ENCODE measurements at places on chromosomes 7 and 10.

DNA sequence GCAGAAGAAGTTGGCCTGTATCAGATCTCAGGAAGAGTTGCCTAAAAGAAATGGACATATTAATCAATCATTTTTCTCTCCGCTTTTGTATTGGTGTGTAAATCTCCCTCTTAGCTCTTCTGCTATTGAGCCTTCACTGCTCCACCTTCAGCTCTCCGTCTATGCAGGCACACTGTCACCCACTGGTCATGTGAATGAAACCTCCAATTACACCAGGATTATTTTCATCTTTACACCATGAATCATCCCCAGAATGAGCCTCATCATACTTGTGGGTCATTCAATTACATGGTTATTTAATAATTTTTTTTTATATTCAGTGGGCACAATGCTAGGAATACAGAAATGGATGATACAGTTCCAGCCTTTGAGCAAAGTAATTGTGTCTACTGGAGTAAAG is 92.6 kb downstream of the LRRC4 start:
- DNase-seq: no peak

DNA sequence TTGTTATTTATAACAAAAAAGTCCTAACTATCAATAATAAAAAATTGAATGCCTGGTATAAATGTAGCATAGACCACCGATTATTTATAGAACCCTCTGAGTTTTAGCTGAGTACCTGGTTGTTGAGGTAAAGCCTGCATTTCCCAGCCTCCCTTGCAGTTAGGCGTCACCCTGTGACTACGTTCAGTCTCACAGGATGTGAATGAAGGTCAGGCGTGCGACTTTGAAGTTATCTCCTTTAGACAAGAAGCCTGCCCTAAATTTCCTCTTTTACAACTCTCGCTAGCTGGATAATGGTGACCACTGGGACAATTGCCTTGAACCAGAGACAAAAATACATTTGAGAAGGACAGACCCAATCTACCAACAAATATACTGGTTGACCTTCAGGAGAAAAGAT is 67.5 kb upstream of the TES start:
- no peak for DNase-seq

GRCh38 chr10:131689486-131689885 is 211.3 kb upstream of the PPP2R2D start:
- DNase-seq: no peak

GRCh38 chr7:17921857-17922416 is 18.4 kb downstream of the SNX13 start:
- DNase-seq: no peak

- DNase-seq: no peak
These were observed 116.2 kb downstream of the JAZF1 start for GRCh38 chr7:28064437-28064836.

DNA sequence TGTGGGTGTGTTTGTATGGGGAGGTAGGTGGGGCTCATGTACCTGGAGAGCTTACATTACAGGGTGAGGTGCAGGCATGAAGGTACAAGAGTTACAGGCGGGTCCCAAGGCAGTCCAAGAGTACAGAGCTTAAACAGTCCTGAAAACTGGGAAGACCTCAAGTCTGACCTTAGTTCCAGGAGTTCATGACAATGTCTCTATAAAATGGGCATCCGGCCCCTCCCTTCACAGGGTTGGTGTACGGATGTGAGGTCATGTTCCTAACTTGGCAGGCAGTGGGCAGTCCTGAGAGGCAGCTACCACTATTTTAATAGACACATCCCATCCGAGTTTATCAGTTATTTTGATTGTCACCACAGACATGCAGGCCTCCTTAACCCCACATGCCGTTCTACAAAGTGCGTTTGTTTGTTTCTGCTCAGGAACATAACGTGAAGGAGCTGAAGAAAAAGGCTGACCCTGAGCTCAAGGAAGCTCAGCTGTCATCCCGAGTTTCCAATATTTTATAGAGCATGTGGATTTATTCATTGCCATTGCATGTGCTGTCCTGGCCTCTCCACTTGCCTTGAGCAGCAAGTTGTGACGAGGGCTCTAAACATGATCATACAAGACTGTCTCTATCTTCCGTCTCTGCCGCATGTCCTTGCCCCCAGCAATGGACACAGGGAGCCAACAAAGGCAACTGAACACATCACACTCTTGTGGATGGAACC is 647.5 kb upstream of the IGFBP3 start:
- no peak for DNase-seq

GRCh38 chr7:31794851-31795344 is 107.9 kb downstream of the PPP1R17 start:
- DNase-seq: no peak

DNA sequence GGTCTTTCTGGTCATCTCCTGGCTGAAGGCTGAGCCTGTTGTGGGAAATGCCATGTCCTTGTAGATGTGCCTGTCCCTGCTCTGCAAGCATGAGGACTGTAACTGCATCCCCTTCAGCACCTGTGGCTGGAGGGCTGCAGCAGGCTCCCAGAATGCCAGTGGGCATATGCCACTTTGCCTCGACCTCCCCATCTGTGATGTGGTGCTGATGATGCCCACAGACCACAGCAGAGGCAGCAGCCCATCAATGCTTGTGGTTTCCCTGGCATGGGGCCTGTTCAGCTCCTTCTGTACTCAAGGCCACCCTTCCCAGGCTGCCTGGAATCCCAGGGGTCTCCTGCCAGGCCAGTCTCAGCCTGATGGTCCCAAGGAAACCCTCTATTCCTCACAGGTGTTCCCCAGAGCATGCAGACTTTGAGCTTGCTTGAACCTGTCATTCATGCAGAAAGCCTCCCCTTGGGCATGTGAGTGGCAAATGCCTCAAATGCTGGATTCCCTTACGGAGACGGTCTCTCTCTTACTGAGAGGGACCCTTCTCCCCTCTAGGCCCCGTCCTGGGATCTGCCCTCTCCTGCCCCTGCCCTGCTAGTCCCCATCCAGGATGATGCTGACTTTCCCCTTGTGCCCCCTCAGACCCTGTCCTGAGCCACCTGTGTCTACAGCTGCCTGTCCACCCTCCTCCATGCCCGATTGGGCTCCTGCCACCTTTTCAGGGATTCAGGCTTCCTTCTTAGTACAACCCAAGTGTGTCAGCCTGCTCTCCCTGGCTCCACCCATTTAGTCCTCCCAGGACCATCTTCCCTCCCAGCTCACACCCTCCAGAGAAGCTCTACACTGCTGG is 50.9 kb upstream of the ANTXRL start:
- DNase-seq: no peak

DNA sequence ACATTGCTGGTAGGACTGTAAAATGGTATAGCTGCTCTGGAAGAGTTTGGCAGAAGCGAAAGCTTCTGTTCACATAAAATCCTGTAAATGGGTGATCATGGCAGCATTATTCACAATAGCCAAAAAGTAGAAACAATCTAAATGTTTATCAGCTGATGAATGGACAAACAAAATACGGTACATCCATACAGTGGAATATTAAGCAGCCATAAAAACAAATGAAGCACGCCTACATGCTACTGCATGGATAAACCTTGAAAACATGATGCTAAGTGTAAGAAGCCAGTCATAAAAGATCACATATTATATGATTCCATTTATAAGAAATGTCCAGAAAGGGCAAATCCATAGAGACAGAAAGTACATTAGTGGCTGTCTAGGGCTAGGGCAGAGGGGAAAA is 32.7 kb downstream of the KIN start:
- no peak for DNase-seq

DNA sequence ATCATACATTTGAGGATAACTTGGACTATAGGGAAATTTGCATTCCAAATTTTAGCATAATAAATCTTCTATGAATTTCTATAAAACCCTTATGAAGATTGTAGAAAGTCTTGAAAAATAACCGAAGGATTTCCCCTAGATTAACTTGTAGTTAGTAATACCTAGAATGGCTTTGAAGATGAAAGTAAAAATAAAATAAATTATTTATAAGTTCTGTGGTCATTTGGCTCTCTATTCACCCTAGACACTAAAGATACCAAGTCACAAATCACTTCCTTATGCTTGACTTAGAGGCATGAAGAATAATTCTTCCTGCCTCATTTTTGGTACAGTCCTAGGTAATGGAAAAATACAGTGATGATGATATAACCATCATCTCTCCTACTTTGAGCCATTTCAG is 79.3 kb downstream of the CSTF2T start:
- no peak for DNase-seq

DNA sequence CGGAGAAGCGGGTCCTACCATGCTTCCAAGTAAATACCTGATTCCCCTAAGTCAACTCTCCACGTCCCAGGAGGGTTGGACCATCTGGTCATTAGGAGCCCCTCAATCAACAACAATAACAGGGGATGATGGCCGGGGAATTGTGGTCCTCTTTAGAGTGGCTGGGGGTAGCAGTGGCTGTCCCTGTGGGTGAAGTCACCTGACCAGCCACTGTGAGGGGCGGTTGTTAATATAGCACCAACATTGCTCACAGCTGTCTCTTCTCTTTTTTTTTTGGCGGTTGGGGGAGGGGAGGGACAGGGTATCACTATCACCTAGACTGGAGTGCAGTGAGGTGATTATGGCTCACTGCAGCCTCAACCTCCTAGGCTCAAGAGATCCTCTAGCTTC is 67.9 kb downstream of the SPDYE5 start:
- DNase-seq: no peak

DNA sequence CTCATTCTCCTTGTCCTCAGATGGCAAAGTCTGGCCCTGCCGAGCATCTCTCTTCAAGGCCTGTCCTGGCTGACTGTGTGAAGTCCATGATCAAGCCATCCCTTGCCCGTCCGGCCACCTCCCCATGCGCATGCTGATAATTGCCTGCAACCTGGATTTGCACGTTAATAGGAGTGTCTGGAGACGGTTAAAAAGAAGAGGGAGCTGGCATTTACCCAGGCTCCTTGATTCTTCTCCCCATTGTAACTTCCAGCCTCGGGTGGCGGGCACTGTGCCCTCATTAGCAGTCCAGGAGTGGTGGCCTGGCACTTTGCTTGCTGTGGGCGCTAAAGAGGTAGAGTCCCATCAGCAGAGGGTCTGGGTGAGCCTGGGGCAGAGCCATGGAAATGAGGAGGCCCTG is 157.4 kb downstream of the C10orf105 start:
- no peak for DNase-seq

DNA sequence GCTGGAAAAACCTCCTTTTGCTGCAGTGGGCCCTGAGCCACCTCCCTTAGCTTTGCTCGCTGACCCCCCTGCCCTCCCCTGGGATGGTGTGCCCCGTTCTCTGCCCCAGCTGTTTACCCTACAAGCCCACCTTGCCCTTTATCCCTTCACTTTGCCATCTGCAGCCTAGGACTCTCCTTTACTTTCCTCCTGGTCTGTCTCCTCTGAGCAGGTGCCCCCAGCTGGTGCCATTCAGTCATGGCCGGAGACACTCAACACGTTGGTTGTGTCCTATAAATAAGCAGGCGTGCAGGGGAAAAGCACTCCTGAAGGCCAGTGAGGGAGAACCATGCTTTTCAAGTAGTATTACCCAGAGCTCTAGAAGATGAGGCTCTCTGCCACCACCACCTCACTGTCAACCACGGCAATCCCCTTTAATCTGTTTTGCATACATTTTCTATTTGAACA is 6.1 kb downstream of the RASSF4 start:
- DNase-seq: no peak

GRCh38 chr10:123139521-123140163 is 3.9 kb downstream of the HMX3 start:
- no peak for DNase-seq

DNA sequence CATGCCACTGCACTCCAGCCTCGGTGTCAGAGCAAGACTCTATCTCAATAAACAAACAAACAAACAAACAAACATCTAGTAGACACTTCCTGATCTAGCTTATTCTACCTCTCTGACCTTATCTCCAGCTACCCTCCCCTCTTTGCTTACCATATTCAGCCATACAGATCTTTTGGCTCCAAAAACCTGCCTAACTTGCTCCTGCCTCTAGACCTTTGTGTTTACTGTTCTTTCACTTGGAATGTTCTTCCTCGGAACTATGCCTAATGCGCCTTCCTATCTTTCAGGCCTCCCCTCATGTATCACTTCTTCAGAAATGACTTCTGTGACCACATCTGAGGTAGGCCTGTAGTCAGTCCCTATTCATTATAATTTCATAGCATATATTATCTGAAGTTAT is 20.3 kb upstream of the WNT8B start:
- no peak for DNase-seq

DNA sequence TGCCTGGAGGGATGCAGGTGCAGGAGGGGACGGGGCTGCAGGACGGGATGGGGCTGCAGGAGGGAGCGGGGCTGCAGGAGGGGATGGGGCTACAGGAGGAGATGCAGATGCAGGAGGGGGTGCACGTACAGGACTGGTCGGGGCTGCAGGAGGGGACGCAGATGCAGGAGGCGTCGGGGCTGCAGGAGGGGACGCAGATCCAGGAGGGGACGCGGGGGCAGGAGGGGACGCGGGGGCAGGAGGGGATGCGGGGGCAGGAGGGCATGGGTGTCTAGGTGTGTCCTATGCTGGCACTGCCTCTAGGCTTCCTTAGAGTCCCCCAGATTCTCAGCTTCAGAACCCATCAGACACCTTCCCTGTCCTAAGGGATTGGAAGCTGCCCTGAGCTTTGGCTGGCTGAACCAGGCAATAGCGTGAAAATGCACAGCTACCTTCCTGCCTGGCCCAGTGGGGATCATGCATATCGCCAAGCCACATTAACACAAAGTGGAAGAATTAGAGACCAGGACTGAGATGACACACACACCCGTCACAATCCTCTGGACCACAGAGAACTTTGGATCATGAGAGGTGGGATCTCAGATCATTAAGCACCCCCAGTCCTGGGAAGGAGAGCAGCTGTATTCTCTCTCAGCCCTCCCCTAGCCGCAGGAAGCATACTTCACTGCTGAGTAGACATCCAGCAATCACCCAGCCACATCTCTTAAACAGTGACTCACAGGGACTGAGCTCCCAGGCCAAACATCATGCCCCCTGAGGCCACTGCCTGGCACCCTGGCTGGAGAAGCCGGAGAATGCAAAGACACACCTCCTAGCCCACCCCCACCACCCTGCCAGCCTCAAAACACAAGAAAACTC is 67.3 kb downstream of the VWA2 start:
- DNase-seq: no peak

- DNase-seq: no peak
These were observed 2.7 kb downstream of the FRAT1 start for GRCh38 chr10:97321804-97322190.

- DNase-seq: no peak
These were observed 187.3 kb downstream of the DPY19L1 start for GRCh38 chr7:34849986-34850385.

DNA sequence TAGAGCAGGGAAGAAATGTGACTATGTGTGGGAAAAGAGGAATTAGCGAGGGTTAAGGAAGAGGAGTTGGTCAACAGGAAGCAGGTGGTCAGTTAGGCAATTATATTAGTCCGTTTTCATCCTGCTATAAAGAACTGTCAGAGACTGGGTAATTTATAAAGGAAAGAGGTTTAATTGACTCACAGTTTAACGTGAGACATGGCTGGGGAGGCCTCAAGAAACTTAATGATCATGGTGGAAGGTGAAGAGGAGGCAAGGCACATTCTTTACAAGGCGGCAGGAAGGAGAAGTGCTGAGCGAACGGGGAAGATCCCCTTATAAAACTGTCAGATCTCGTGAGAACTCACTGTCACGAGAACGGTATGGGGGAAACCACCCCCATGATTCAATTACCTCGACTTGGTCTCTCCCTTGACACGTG is 35.0 kb downstream of the RAMP3 start:
- DNase-seq: no peak

GRCh38 chr7:5452470-5452899 is 28.9 kb upstream of the TNRC18 start:
- DNase-seq: no peak

GRCh38 chr7:5255832-5256231 is 26.9 kb upstream of the SLC29A4 start:
- DNase-seq: no peak

Measured in stimulated activated CD4-positive, alpha-beta T cell treated with anti-CD3 and anti-CD28 coated beads, Interleukin-15, amount 100 ng/mL, for 48 hours (primary cell).